CD4-positive, alpha-beta T cell (primary cell): ENCODE measurements at places on chromosomes 4 and X.

- H3K4me1 ChIP-seq, result no peaks in the 10 kb centered on the region
- no peaks in the 10 kb centered on the region for H3K36me3 ChIP-seq
- DNase-seq, result no peak
- H3K27me3 ChIP-seq, result no peaks in the 10 kb centered on the region
- H3K4me3 ChIP-seq, result no peak overlapping the region
- H3K27ac ChIP-seq, result no peak overlapping the region
Observed at GRCh38 chrX:80423744-80424143, 3.5 kb downstream of the TENT5D start.

GRCh38 chr4:39745920-39746319 is 48.0 kb downstream of the UBE2K start:
- H3K36me3 ChIP-seq, result peaks cover 24% of the 10 kb centered on the region
- H3K4me3 ChIP-seq, result no peak overlapping the region
- no peak overlapping the region for H3K27ac ChIP-seq
- no peak for DNase-seq
- no peaks in the 10 kb centered on the region for H3K27me3 ChIP-seq

- peaks cover 13% of the 10 kb centered on the region for H3K4me1 ChIP-seq
- H3K36me3 ChIP-seq, result no peaks in the 10 kb centered on the region
- peak overlapping the region; percentile 10 for H3K4me3 ChIP-seq
- DNase-seq, result peak; percentile 23
- no peak overlapping the region for H3K27ac ChIP-seq
- H3K27me3 ChIP-seq, result no peaks in the 10 kb centered on the region
Observed at GRCh38 chrX:120302434-120302833, 8.8 kb downstream of the TMEM255A start.

- no peaks in the 10 kb centered on the region for H3K4me1 ChIP-seq
- H3K36me3 ChIP-seq, result no peaks in the 10 kb centered on the region
- no peak for DNase-seq
- H3K27ac ChIP-seq, result no peak overlapping the region
Observed at GRCh38 chr4:109998867-109999584, 86.3 kb downstream of the EGF start.

DNA sequence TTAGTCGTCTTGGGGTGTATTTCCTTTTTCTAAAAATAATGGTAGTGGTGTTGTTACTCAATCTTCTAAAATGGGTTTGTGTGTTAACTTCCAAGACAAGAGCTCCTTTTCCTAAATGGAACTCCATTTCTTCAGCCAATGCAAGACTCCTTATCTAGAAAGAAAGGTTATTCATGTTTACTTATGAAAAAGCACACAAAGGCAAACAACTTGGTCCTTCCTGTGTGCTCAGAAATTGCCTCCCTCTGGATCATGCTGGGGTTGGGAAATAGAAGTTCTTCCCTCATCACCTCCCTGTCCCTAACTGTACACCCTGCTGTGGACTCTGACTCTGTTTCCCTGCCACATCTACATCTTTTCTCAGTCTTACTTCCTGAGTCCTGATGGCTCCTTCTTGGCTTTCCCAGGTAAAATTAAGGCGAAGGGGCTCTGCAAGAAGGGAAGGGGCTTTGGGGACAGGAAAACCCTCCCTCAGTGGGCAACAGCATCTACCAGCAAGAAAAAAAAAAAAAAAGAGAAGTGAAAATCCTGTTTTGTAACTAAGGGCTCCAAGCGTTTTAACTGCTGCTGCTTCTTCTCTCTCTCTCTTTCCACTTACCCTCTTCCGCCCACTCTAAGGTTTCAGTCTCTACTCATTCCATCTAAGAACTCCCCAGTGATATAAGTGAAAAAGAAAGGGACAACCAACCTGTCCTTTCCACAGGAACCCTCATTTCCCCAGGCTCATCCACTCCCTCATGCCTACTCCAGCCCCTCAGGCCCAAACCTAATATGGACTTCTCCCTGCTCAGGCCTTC is 19.8 kb upstream of the TASL start:
- H3K36me3 ChIP-seq, result no peaks in the 10 kb centered on the region
- H3K27me3 ChIP-seq, result no peaks in the 10 kb centered on the region
- no peaks in the 10 kb centered on the region for H3K4me1 ChIP-seq
- no peak for DNase-seq

GRCh38 chr4:86942185-86942666 is 7.4 kb downstream of the AFF1 start:
- no peaks in the 10 kb centered on the region for H3K27me3 ChIP-seq
- no peaks in the 10 kb centered on the region for H3K36me3 ChIP-seq
- no peak for DNase-seq
- peaks cover 44% of the 10 kb centered on the region for H3K4me1 ChIP-seq
- no peak overlapping the region for H3K4me3 ChIP-seq

- H3K4me1 ChIP-seq, result peaks cover 3% of the 10 kb centered on the region
- H3K4me3 ChIP-seq, result no peak overlapping the region
- no peaks in the 10 kb centered on the region for H3K36me3 ChIP-seq
- H3K27ac ChIP-seq, result no peak overlapping the region
Observed at GRCh38 chrX:47608130-47608810, 11.4 kb downstream of the SYN1 start.

DNA sequence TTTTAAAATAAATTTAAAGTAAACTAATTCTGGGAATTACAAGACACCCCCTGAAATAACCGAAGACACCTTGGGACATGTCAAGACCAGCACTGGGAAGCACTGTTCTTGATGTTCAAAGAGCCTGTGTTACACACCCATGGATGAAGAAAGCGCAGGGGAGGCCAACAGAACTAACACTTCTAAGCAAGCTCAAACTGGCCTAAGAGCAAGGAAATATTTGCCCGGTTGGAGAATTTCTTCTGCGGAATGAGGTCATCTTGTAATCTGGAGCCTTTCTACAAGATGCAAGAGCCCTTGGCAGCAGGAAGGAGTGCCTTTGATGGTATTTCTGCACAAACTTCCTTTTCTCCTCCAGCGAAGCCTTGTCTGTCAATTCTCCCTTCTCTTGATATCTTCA is 9.3 kb upstream of the EFHC2 start:
- no peak overlapping the region for H3K4me3 ChIP-seq
- DNase-seq, result no peak
- peaks cover 8% of the 10 kb centered on the region for H3K4me1 ChIP-seq
- no peaks in the 10 kb centered on the region for H3K36me3 ChIP-seq
- H3K27ac ChIP-seq, result no peak overlapping the region
- H3K27me3 ChIP-seq, result no peaks in the 10 kb centered on the region

- no peak for DNase-seq
- H3K27me3 ChIP-seq, result no peaks in the 10 kb centered on the region
- no peak overlapping the region for H3K27ac ChIP-seq
- H3K4me1 ChIP-seq, result no peaks in the 10 kb centered on the region
- H3K4me3 ChIP-seq, result no peak overlapping the region
Observed at GRCh38 chr4:163587867-163588266, 93.4 kb downstream of the TMA16 start.

DNA sequence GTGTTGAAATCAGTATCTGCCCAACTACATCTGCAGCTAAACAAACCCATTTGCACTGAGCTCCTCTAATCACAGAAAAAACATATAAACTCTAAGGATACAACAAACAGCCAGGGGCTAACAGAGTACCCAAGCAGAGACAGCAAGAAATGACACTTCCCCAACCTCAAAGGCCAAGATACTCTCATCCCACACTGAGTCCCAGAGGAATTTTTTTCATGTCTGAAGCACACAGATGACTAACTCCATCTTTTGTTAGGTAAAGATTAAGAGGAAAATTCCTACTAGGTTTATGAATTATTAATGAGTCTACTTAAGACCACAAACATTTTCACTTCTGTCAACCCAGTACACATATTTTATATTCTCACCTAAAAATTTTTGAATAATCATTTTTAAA is 31.6 kb downstream of the SEPSECS start:
- H3K36me3 ChIP-seq, result peaks cover 28% of the 10 kb centered on the region
- no peak overlapping the region for H3K4me3 ChIP-seq
- H3K27me3 ChIP-seq, result no peaks in the 10 kb centered on the region
- DNase-seq, result no peak

GRCh38 chrX:111008126-111008525 is 87.9 kb upstream of the PAK3 start:
- no peaks in the 10 kb centered on the region for H3K27me3 ChIP-seq
- no peak overlapping the region for H3K4me3 ChIP-seq
- no peak for DNase-seq

- H3K27me3 ChIP-seq, result no peaks in the 10 kb centered on the region
- no peak for DNase-seq
Observed at GRCh38 chr4:8533274-8533865, 46.8 kb upstream of the GPR78 start.

DNA sequence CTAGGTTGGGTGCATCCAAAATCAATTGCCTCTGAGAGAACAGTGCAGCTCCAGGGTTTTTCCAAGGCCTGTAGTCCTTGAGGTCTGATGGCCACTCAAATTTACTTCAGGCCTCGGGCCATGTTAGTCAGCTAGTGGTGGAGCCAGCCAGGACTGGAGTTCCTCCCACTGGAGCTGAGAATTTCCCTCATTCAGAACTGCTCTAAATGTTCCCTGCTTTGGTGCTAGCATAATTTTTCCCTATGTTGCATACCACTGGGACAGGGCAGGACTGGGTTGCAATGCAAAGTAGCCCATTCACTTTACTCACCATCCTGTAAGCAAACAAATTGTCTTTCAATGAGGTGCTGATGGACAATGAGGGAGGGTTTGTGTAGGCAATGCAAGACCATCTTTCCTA is 146.0 kb upstream of the ZXDB start:
- no peak overlapping the region for H3K27ac ChIP-seq
- no peaks in the 10 kb centered on the region for H3K27me3 ChIP-seq
- no peak overlapping the region for H3K4me3 ChIP-seq
- peaks cover 12% of the 10 kb centered on the region for H3K36me3 ChIP-seq

DNA sequence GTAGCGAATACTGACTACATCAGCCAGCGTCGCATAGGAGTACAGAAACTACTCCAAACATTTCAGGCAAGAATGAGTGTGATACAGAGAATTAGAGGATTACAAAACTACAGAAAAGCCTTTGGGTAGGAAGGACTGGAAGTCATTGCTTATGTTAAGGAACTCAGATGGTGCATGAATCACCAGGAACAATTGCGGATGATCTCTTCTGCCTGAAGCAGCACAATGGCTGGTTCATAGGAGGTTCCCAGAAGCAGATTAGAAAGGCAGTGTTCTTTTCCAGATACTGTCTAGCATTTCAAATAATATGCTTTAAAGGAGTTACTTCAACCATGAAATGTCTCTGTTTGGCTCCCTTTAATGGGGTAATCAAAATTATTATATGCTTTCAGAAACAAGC is 42.5 kb upstream of the MAP9 start:
- H3K27me3 ChIP-seq, result peaks cover 3% of the 10 kb centered on the region
- DNase-seq, result no peak
- no peaks in the 10 kb centered on the region for H3K4me1 ChIP-seq
- no peak overlapping the region for H3K27ac ChIP-seq

GRCh38 chrX:136138939-136139338 is 8.4 kb upstream of the FHL1 start:
- no peak for DNase-seq
- no peaks in the 10 kb centered on the region for H3K27me3 ChIP-seq
- no peak overlapping the region for H3K27ac ChIP-seq

DNA sequence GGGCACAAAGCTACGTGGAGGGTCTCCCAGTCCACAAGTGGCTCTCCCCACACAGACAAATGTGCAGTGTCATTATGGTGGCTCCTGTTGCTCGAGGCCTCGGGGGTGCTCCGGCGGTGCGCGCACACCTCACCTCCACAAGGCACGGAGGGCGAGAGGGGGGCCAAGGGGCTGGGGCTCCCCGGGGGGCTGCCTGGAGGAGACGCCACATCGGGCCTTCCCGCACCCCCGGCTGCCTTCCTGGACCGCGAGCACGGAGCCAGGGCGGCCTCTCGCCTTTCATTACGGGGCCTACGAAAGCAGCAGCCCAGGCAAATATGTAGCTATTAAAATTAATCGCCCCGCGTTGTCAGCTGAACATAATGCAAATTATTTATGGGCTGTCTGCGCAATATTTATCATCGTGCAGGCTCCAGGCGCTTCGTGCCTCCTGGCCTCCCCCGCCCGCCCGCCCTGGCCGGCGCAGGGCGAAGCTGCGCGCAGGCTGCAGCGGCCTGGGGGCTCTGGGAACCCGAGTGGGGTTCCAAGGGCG is 70.8 kb upstream of the BCOR start:
- no peak for DNase-seq
- no peaks in the 10 kb centered on the region for H3K36me3 ChIP-seq
- peaks cover 68% of the 10 kb centered on the region for H3K4me1 ChIP-seq
- H3K27me3 ChIP-seq, result no peaks in the 10 kb centered on the region
- H3K4me3 ChIP-seq, result peak overlapping the region; percentile 55
- H3K27ac ChIP-seq, result no peak overlapping the region

GRCh38 chrX:85544609-85545008 is 165.1 kb upstream of the POF1B start:
- H3K4me3 ChIP-seq, result no peak overlapping the region
- no peaks in the 10 kb centered on the region for H3K36me3 ChIP-seq
- H3K27me3 ChIP-seq, result no peaks in the 10 kb centered on the region
- no peaks in the 10 kb centered on the region for H3K4me1 ChIP-seq
- DNase-seq, result no peak
- no peak overlapping the region for H3K27ac ChIP-seq
